ENCODE measurements at places on chromosomes 1 and 21. TPM values are rescaled to one million over a fixed set of nuclear protein-coding genes. Genes with fewer than 3 reads are reported as not detected.
A peak's percentile ranks its signal among the peaks of the same experiment; 100 is the strongest.

The GMEB1 gene
- polyA plus RNA-seq = 10.9 TPM

The CA14 gene
- 105 TPM for polyA plus RNA-seq

The CFHR3 gene
- 0.20 TPM for polyA plus RNA-seq

The SLC2A5 gene
- polyA plus RNA-seq = 0.14 TPM

The LINGO4 gene
- not detected for polyA plus RNA-seq

The E2F2 gene
- 2.3 TPM for polyA plus RNA-seq

The ADCY10 gene
- polyA plus RNA-seq = 0.02 TPM

- no peak for DNase-seq
- no peaks in the 10 kb centered on the region for H3K4me1 ChIP-seq
- H3K4me3 ChIP-seq = no peak overlapping the region
- H3K27me3 ChIP-seq = no peaks in the 10 kb centered on the region
Observed at GRCh38 chr21:32093646-32094462, 185.0 kb downstream of the MIS18A start.

DNA sequence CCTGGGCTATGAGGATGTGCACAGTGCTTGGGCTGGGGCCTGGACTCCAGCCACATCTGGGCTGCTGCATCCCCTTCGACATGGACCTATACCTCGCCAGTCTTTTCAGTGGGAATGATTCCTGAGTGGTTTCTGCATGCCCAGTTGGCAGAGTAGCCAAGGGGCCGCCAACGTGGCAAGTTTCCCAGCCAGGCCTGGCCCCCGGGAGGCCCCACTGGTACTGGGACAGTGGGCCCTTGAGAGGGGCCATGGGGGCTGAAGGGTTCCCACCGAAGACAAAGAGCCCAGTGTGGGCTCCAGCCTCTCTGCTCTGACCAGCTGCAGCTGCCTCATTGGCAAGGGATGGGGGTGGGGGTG lies 15.4 kb downstream of the RAP1GAP start:
- DNase-seq = no peak
- H3K27ac ChIP-seq = no peak overlapping the region
- H3K4me1 ChIP-seq = peaks cover 19% of the 10 kb centered on the region

DNA sequence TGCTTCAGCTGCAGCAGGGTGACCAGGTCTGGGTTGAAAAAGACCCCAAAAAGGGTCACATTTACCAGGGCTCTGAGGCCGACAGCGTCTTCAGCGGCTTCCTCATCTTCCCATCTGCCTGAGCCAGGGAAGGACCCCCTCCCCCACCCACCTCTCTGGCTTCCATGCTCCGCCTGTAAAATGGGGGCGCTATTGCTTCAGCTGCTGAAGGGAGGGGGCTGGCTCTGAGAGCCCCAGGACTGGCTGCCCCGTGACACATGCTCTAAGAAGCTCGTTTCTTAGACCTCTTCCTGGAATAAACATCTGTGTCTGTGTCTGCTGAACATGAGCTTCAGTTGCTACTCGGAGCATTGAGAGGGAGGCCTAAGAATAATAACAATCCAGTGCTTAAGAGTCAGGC lies 2.9 kb downstream of the C1QA start:
- no peaks in the 10 kb centered on the region for H3K36me3 ChIP-seq
- peaks cover 2% of the 10 kb centered on the region for H3K4me1 ChIP-seq
- H3K27me3 ChIP-seq = no peaks in the 10 kb centered on the region
- peak; percentile 70 for DNase-seq

DNA sequence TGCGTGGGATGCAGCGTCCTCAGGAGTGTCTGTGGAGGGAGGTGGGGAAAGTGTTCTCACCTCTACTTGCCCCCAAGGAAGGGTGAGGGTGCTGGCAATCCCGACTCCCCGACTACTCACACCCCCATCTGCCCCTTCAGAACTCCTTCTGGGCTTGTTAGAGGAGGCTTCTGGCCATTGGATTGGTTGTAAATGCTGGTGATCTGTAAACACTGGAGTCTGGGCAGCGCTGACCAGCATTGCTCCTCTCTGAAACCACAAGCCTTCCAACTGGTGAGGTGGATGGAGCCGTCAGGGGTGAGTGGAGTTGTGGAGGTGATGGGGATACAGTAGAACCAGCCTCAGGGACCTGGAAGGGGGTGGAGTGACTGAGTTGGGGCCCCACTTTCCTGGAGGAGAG lies 59.3 kb downstream of the NKAIN1 start:
- H3K27ac ChIP-seq = no peak overlapping the region
- H3K4me1 ChIP-seq = no peaks in the 10 kb centered on the region
- H3K36me3 ChIP-seq = no peaks in the 10 kb centered on the region
- no peaks in the 10 kb centered on the region for H3K27me3 ChIP-seq
- no peak overlapping the region for H3K4me3 ChIP-seq

- H3K27me3 ChIP-seq = no peaks in the 10 kb centered on the region
- H3K36me3 ChIP-seq = no peaks in the 10 kb centered on the region
- H3K4me3 ChIP-seq = no peak overlapping the region
- no peaks in the 10 kb centered on the region for H3K4me1 ChIP-seq
- H3K27ac ChIP-seq = no peak overlapping the region
Observed at GRCh38 chr1:43789604-43790550, 82.5 kb downstream of the ST3GAL3 start.

DNA sequence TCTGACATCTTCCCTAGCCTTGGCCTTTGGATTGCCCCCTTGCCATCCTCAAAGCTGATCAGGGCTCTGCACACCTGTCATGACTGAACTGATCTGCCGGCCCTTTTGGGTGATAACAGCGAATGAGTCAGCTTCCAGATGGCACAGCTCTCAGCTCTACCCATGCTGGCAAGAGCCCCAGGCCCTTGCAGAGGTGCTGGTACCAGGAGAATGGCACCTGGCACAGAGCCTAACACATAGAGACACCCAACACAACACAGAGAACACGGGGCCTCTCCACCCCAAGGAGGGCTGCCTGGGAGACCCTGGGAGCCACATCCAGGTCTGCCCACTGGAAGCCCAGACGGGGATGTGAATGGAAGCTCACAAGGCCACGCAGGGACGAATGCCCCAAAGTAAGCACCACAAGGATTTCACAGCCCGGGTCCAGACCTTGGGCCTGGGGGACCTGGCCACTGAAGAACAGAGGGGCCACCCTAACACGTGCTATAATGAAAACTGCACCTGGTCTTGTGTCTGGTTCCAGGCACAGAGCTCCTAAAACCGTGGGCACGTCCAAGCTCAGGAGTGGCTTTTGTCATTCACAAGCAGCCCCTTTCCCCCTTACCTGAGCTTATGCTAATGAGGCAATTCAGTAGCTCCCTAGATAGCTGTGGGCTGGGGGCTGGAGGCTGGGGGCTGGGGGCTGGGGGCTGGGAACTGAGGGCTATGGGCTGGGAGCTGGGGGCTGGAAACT lies 160.5 kb downstream of the NPHP4 start:
- H3K4me3 ChIP-seq = no peak overlapping the region
- peaks cover 10% of the 10 kb centered on the region for H3K4me1 ChIP-seq
- no peaks in the 10 kb centered on the region for H3K27me3 ChIP-seq
- H3K36me3 ChIP-seq = no peaks in the 10 kb centered on the region
- no peak overlapping the region for H3K27ac ChIP-seq
- no peak for DNase-seq

- H3K4me1 ChIP-seq = no peaks in the 10 kb centered on the region
- no peaks in the 10 kb centered on the region for H3K27me3 ChIP-seq
- DNase-seq = no peak
- H3K36me3 ChIP-seq = no peaks in the 10 kb centered on the region
- H3K4me3 ChIP-seq = no peak overlapping the region
Observed at GRCh38 chr21:46006547-46007491, 25.2 kb downstream of the COL6A1 start.

GRCh38 chr1:208217781-208218180 lies 26.4 kb downstream of the PLXNA2 start:
- H3K27me3 ChIP-seq = no peaks in the 10 kb centered on the region
- no peak overlapping the region for H3K4me3 ChIP-seq
- no peak overlapping the region for H3K27ac ChIP-seq
- H3K36me3 ChIP-seq = no peaks in the 10 kb centered on the region
- H3K4me1 ChIP-seq = no peaks in the 10 kb centered on the region

DNA sequence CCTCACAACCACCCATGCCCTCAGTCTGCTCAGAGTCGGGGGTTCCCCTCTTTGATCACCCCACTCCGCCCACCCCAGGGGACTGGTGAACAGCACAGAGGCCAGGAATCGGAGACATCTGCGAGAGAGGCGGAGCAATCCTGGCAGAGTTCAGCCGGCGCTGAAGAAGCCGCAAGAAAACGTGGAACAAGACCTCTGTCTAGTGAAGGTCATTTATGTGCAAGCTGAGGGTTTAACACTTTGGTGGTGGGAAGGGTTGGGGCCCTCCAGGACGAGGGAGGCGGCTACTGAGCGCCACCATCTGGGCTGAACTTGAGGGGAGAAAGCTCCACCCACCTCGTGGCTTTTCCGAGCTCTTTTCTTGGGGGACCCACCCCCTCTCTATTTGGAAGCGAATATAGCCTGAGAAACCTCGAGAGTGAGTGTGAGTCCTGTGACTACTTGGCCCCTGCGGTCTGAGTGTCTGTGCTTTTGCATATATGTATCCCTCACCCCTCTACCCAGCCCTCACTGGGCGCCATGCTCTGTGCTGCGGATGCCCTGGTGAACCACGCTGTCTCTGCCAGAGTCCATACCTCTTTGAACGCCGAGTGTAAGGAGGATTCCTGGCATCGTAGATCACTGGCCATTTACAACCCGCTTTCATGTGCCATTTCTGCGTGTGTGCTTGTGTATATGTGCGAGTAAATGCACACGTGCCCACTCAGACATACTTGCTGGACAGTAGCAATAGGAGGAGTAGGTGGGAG lies 1.2 kb upstream of the EPHA10 start:
- DNase-seq = peak; percentile 72
- no peaks in the 10 kb centered on the region for H3K36me3 ChIP-seq
- peaks cover 6% of the 10 kb centered on the region for H3K4me1 ChIP-seq
- H3K27me3 ChIP-seq = peaks cover 65% of the 10 kb centered on the region
- no peak overlapping the region for H3K27ac ChIP-seq
- H3K4me3 ChIP-seq = peak overlapping the region; percentile 57

- H3K36me3 ChIP-seq = no peaks in the 10 kb centered on the region
- no peak for DNase-seq
- H3K4me1 ChIP-seq = peaks cover 19% of the 10 kb centered on the region
- no peak overlapping the region for H3K4me3 ChIP-seq
- no peaks in the 10 kb centered on the region for H3K27me3 ChIP-seq
Observed at GRCh38 chr1:16925635-16926490, 4.1 kb downstream of the CROCC start.

GRCh38 chr1:6350416-6351088 lies 43.0 kb downstream of the ACOT7 start:
- no peak overlapping the region for H3K27ac ChIP-seq
- no peak for DNase-seq
- no peak overlapping the region for H3K4me3 ChIP-seq
- no peaks in the 10 kb centered on the region for H3K36me3 ChIP-seq

DNA sequence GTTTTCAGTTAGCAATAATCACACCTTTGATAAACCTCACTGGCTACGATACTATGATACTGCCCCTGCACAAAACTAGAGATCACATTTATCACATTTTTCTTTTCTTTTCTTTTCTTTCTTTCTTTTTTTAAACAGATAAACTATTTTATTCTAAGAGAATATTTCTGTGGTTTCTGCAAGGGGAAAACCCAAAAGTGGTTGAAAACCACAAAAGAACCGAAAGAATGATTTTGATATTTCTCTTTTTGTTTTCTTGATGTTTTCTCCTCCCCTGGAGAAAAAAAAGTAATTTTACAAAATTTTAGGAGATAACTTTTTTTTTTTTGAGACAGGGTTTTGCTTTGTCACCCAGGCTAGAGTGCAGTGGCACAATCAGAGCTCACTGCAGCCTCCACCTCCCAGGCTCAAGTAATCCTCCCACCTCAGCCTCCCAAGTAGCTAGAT lies 18.4 kb upstream of the FRRS1 start:
- no peaks in the 10 kb centered on the region for H3K27me3 ChIP-seq
- H3K27ac ChIP-seq = no peak overlapping the region
- H3K4me3 ChIP-seq = no peak overlapping the region

- H3K4me3 ChIP-seq = no peak overlapping the region
- peak; percentile 60 for DNase-seq
- no peak overlapping the region for H3K27ac ChIP-seq
- no peaks in the 10 kb centered on the region for H3K36me3 ChIP-seq
- no peaks in the 10 kb centered on the region for H3K27me3 ChIP-seq
Observed at GRCh38 chr1:63794939-63795378, 21.1 kb downstream of the ROR1 start.

- H3K27ac ChIP-seq = no peak overlapping the region
- no peak overlapping the region for H3K4me3 ChIP-seq
- H3K27me3 ChIP-seq = no peaks in the 10 kb centered on the region
- H3K4me1 ChIP-seq = no peaks in the 10 kb centered on the region
Observed at GRCh38 chr1:197307551-197307950, 39.5 kb downstream of the CRB1 start.

- no peaks in the 10 kb centered on the region for H3K36me3 ChIP-seq
- no peak for DNase-seq
- H3K27ac ChIP-seq = no peak overlapping the region
- H3K27me3 ChIP-seq = no peaks in the 10 kb centered on the region
- H3K4me1 ChIP-seq = no peaks in the 10 kb centered on the region
Observed at GRCh38 chr1:168980656-168981055, 125.8 kb upstream of the ATP1B1 start.

- no peak for DNase-seq
- H3K27me3 ChIP-seq = no peaks in the 10 kb centered on the region
- H3K4me3 ChIP-seq = no peak overlapping the region
- no peaks in the 10 kb centered on the region for H3K4me1 ChIP-seq
Observed at GRCh38 chr1:167648978-167649744, 19.1 kb downstream of the RCSD1 start.

GRCh38 chr1:121483961-121484424 lies 299.2 kb downstream of the SRGAP2C start:
- H3K4me1 ChIP-seq = no peaks in the 10 kb centered on the region
- no peaks in the 10 kb centered on the region for H3K27me3 ChIP-seq
- no peak for DNase-seq
- H3K36me3 ChIP-seq = no peaks in the 10 kb centered on the region
- no peak overlapping the region for H3K27ac ChIP-seq
- H3K4me3 ChIP-seq = no peak overlapping the region

- peaks cover 5% of the 10 kb centered on the region for H3K4me1 ChIP-seq
- no peak overlapping the region for H3K4me3 ChIP-seq
- H3K36me3 ChIP-seq = no peaks in the 10 kb centered on the region
- no peak for DNase-seq
Observed at GRCh38 chr1:230377324-230377723, 48.8 kb downstream of the PGBD5 start.

GRCh38 chr1:168514455-168514854 lies 29.3 kb downstream of the XCL2 start:
- no peak overlapping the region for H3K27ac ChIP-seq
- H3K36me3 ChIP-seq = no peaks in the 10 kb centered on the region
- no peak overlapping the region for H3K4me3 ChIP-seq
- no peaks in the 10 kb centered on the region for H3K27me3 ChIP-seq
- no peak for DNase-seq
- H3K4me1 ChIP-seq = no peaks in the 10 kb centered on the region

DNA sequence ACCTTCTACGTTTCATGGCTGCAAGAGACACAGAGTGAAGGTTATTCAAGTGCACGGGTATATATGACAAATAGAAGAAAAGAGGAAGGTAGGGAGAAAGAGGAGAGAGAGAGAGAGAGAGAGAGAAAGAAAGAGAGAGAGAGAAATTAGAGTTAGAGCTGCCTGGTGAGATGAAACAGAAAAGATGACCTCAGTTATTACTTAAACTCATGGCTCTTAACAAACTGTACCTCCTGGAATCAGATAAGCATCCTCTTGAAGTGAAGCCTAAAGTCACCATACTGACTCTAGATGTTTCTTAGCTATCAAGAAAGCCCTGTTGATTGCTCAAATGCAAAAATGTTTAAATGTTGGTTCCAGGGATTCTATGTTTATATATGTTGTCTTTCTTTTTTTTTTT lies 597.7 kb upstream of the ZP4 start:
- no peak for DNase-seq
- H3K27ac ChIP-seq = no peak overlapping the region
- H3K4me1 ChIP-seq = no peaks in the 10 kb centered on the region
- H3K27me3 ChIP-seq = no peaks in the 10 kb centered on the region

All from H1 (cell line).